Stimulated activated CD4-positive, alpha-beta T cell treated with anti-CD3 and anti-CD28 coated beads, TNF-alpha, amount 100 ng/mL, for 24 hours (primary cell): ENCODE measurements at places on chromosomes 4 and X.
A peak's percentile ranks its signal among the peaks of the same experiment; 100 is the strongest.

- no peak for DNase-seq
Measured at GRCh38 chr4:31366041-31366440, 645.9 kb downstream of the PCDH7 start.

DNA sequence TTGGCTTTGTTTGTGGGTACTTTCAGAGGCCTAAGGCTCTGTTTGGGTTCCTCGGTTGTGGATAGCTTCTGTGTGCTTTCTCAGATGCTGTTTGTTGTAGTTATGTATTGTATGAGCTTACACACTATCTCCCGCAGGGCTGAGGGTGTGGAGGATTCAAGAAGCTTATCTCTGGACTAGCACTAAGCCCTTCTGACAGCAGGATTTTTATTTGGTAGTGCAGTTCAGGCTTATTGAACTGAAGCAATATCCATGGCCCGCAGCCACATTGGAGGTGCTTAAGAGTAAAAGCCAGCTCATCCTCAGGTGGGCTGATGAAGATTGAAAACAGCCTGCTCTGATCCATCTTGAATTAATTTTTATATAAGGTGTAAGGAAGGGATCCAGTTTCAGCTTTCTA is 128.2 kb downstream of the RASGEF1B start:
- DNase-seq = no peak

DNA sequence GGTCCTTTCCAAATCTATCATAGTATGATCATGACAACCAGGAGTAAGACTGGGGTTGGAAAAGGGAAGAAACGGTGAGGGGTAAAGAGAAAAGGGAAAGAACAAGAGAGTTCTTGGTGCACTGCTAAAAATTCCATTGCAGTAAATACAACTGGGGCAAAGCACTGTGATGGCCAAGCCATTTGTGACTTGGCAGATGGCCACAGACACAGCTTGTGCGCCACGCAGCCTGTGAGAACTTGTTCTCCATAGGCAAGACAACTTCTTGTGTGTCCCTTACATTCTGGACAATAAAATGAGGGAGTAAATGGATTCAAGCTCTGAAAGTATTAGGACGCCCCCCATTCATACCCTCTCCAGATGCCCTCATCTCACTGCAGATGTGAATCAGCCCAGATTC is 10.9 kb downstream of the MFAP3L start:
- no peak for DNase-seq

GRCh38 chr4:40379248-40379647 is 44.1 kb downstream of the CHRNA9 start:
- DNase-seq = no peak

GRCh38 chr4:168832763-168833575 is 177.1 kb downstream of the CBR4 start:
- DNase-seq = no peak

DNA sequence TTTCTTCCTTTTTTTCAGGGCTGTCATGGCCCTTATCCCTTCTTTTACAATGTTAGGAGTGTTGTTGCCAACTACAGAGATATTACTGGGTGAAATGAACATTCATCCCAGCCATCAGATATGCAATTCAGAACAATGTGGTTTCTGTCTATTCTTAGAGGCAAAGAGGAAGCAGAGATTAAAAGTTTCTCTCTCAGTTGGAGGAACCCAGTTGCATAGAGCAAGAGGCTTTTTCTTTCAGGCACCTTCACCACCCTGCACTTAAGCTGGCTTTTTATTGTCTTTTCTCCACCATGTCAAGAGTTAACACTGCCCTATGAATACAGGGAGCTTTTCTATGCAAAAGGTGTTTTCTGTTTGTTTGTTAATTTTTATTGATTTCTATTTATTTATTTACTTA is 1559.6 kb upstream of the IGFBP7 start:
- no peak for DNase-seq

- DNase-seq = peak; percentile 14
Measured at GRCh38 chr4:164731827-164732474, 22.0 kb upstream of the SMIM31 start.

- no peak for DNase-seq
Measured at GRCh38 chr4:169485791-169486742, 126.3 kb downstream of the NEK1 start.

DNA sequence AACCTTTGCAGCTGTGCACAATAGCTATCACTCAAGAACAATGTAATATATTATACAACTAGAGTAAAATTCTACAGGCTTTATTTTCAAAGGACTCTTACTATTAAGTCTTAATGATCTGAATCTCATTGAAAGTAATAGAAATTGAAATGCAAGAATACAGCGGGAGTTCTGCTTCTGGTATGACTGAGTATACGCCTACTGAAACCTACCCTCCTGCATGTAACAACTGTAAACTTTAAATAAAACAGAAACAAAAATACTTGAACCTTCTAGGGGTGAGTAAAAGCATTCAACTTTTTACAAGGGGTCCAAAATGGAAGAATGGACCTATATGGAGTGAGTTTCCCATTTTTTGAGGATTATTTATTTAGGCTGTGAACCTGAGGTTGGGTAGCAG is 13.5 kb downstream of the DCHS2 start:
- DNase-seq = no peak

GRCh38 chr4:77023920-77024319 is 51.9 kb downstream of the CCNI start:
- no peak for DNase-seq

GRCh38 chrX:7146703-7147412 is 654 bp upstream of the STS start:
- no peak for DNase-seq

DNA sequence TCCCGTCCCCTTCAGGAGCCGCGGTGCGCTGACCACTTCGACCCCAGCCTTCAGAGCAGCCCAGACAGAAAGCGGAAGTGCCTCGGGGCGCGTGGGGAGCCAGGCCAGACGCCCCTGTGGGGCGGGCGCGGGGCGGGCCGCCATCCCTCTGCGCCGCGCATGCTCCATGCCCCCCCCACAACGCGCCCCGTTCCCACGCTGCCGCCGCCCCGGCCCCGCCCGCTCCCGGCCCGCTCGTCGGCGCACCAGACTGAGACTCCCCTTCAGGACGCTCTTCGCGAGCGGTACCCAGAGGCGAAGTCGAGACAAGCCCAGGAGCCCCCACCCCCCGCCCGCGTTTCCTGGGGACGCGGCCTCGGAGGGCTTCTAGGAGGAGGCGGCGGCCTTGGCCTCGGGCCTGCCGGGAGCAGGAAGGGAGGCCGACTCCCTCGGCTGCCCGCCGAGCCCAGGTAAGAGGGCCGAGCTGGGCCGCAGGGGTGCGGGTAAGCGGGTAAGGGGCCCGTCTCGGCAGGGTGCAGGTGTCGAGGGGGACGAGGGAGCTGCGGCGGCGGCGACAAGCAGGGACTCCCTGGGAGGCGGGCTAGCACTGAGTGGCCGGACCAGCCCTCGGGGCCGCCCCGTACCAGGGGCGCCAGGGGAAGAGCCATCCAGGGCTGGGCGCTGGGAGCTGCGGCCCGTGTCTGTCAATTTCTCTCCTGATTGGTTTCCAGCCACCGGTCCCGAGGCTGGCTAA is at the start of gene ZFP92:
Gene ZFP92 (plus strand): TSS at position 218 of the 733 bp plus-strand sequence. CDS start 6,851 bp downstream, outside the sequence.
- peak; percentile 24 for DNase-seq

- DNase-seq = no peak
Measured at GRCh38 chr4:177555007-177555574, 112.9 kb upstream of the AGA start.

DNA sequence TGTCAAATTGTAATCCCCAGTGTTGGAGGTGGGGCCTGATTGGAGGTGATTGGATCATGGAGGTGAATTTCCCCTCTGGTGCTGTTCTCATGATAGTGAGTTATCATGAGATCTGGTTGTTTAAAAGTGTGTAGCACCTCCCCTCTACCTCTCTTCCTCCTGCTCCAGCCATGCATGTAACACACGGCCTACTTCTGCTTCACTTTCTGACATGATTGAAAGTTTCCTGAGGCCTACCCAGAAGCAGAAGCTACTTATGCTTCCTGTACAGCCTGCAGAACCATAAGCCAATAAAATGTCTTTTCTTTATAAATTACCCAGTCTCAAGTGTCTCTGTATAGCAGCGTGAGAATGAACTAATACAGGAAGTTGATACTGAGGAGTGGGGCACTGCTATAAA is 61.7 kb upstream of the DDX60 start:
- DNase-seq = no peak

GRCh38 chr4:146310319-146311021 is 96.1 kb downstream of the REELD1 start:
- no peak for DNase-seq

DNA sequence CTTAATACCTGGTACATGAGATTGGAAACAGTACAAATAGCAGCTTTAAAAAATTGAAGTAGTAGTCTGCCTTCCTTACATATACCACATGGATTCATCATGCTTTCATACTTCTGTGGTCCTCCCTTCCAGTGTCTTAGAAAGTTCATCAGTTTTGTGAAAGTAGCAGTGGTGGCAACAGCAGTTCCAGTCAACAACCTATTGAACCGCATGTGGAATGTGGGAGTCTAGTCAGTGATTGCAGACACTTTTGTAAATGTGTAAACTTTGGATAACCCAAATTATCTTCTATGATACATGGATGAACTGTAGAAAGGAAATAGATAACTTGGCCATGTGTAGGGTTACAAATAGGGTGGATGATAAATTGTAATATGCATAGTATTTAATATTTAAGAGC is 34.1 kb downstream of the FNIP2 start:
- no peak for DNase-seq
